NCI-H446 (cell line): ENCODE measurements at places on chromosomes 11 and 22.

- DNase-seq = no peak
Measured at GRCh38 chr22:45418056-45418769, 4.7 kb downstream of the RIBC2 start.

GRCh38 chr11:80626721-80627120, 1185.9 kb upstream of the TENM4 start:
- no peak for DNase-seq

- DNase-seq = no peak
Measured at GRCh38 chr22:24969560-24970301, 17.2 kb downstream of the KIAA1671 start.

DNA sequence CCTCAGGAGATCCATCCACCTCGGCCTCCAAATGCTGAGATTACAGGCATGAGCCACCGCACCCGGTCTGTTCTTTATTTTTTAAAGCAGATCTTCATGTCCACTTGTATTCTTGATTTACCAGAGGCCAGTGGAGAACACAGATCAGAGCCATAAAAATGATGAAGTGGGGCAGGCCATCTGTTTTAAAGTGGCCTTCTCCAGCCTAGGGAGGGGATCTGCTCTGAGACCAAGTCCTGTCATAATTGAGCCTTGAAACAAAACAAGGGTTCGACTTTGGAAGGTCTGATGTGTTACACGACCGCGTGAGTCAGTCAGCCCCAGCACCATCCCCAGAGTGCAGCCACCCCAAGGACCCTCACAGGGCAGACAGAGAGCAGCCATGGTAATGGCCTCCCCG, 27.5 kb downstream of the ABCC8 start:
- no peak for DNase-seq

GRCh38 chr11:34576331-34576730, 44.6 kb upstream of the EHF start:
- no peak for DNase-seq
